Fibroblast of the aortic adventitia (primary cell): ENCODE measurements at places on chromosomes 1 and 21. TPM values are rescaled to one million over a fixed set of nuclear protein-coding genes. Genes with fewer than 3 reads are reported as not detected.
A peak's percentile ranks its signal among the peaks of the same experiment; 100 is the strongest.

The PTGS2 gene
- total RNA-seq = 1.2 and 15.0 TPM in 2 replicates

The TMEM240 gene
- total RNA-seq = 0.82 and 3.6 TPM in 2 replicates

The AGRN gene
- 7.9 and 85.7 TPM in 2 replicates for total RNA-seq

The NAXE gene
- total RNA-seq = 22.7 and 64.2 TPM in 2 replicates

DNA sequence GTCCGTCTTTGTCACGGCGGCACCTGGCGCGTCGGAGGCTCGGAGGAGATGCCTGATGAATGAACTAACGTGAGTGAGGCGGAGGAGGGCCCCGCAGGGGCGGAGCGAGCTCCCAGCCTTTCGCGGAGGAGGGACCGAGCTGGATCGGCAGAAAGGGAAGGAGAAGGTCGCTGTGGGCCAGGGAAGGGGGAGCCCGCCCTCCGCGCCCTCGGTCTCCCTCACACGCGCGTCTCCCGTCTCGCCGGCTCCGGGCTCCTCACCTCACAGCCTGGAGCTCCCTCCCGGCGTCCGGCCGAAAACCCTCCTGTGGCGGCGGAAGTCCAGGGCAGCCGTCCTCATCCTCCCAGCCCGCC is 519 bp downstream of the ZNF496 start:
- peak; percentile 62 for DNase-seq

GRCh38 chr1:201229095-201229494 is 38.5 kb downstream of the IGFN1 start:
- no peak for DNase-seq

DNA sequence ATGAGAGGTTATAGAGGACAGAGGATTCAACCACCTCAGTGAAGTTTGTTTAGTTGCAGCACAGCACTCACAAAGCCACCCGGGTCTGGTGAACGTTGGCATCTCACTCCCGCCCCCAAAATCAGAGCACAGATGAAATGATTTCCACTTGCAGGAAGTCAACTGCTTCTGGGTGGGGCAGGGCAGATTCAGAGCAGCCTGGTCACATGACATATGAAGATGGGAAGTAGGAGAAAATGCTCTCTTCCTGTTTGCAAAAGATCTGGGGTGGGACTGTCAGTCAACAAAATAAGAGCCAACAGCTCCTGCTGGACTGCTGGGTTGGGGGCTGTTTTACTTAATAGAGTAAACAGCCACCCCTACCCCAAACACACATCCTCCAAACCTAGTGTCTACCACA is 43.2 kb downstream of the LRRC71 start:
- DNase-seq = no peak

DNA sequence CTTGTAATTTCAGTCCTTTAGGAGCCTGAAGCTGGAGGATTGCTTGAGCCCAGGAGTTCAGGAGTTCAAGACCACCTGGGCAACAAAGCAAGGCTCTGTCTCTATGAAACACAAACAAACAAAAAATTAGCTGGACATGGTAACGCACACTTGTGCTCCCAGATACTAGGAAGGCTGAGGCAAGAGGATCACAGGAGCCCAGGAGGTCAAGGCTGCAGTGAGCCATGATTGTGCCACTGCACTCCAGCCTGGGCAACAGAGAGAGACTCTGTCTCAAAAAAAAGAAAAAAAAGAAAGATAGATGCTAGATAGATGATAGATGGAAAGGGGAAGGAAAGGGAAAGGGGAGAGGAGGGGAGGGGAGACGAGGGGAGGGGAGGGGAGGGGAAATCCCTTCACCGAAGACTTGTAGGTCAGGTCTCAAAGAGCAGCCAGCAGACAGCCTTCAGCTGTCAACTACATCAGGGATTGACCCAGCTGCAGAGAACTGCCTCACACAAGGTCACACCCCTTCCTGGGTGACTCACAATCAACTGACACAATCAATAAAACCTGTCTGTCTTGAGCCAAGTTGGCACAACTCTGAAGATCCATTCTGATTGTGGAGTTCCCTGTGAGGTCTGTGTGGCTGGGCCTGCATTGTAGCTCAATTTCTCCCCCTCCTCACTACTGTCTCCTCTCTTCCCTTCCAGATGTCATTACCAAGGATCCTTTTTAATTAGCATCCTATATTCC is 200.6 kb downstream of the RGS7 start:
- peak; percentile 6 for DNase-seq

GRCh38 chr1:168759077-168759476 is 30.1 kb upstream of the DPT start:
- DNase-seq = no peak

GRCh38 chr1:161702250-161702649 is 4.8 kb upstream of the FCRLA start:
- DNase-seq = no peak

DNA sequence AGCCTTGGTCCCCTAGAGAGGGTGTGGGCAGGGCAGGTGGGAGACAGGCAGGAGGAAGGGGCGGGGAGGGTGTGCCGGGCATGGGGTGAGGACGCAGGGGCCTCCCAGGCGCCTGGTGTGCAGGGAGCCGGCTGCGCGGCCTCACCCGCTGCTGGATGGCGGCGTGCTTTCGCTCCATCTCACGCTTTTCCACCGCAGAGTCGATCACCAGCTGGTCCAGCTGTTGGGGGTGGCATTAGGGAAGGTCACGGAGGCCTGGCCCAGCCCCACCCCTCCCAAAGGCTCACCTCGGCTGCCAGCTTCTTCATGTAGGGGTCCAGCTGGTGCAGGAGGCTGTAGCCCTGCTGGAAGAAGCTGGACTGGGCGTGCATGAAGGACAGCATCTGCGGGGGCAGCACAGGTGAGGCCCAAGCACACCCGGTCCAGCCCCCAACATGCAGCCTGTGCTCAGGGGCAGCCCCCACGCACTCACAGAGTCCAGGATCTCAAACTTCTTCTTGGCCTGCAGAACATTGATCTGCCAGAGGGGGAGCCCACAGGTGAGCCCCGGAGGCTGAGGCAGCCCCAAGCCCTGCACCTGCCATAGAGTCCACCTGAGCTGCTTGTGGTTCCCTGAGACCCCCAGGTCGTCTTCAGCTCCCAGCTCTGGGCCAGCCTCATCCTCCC is 7.9 kb downstream of the ACAP3 start:
- DNase-seq = no peak
